Aorta (tissue), 5 donors: ENCODE measurements at places on chromosomes 2 and 18.
A peak's percentile ranks its signal among the peaks of the same experiment; 100 is the strongest.

GRCh38 chr2:237735798-237736197 lies 62.8 kb upstream of the RBM44 start:
- no peak for DNase-seq

GRCh38 chr18:33424266-33424946 lies 16.1 kb downstream of the CCDC178 start:
- DNase-seq, result no peak

- DNase-seq, result peak; percentile 88
Observed at GRCh38 chr2:26000561-26001082, 18.3 kb upstream of the KIF3C start.

DNA sequence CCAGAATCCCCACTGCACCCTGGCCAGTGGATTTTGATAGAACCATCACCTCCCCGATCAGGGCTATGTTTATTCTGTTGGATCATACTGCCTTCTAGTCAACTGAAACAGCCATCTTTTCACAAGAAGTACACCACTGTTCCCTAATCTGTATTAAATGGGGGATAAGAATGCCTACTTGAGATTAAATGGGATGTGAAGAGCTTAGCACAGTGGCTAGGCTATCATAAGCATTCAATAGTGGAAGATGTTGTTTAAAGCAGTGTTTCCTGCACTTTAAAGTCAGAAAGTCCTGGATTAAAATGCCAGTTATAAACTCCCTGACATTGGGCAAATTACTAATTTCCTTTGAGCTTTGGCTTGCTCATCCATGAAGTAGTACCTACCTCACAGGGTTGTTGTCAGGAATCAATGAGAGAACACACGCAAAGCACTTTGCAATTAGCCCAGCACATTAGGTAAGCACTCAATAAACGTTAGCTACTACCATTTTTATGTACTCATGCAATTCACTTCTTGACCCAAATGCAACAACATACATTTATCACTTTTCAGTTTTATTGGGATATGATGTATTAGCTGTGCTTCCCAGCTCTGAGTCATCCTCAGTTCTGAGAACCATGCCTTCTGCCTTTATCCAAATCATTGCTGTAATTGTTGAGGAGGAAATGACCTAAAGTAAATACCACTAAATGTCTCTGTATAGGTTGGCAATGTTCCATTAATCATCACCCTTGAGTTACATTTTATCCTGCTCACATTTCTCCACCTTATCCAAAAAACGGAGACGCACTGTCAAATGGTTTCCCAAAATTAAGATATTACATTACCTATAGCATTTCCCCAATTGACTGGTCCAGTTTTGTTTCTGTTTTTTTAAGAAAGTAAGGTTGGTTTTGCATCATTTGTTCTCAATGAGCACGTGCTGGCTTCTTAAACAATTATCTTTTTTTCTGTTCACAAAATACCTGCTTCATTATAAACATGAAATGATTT lies 2.1 kb downstream of the TMEM247 start:
- no peak for DNase-seq

DNA sequence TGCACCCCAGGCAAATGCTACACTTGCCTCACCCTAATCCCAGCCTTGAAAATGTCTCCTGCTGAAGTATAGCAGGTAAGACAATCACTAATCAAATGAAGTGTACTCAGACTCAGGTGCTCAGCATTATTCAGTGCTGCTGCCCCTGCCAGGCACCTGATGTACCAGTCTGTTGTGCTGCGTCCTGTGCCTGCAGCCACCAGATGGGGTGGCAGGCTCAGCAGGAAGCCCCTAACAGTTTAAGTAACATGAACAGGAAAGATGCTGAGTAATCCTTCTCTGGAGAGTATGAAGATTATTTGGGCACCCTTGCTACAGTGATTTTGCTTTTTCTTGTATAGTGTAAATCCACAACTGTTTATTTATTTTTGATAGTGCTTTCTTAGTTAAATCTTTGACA lies 69.1 kb downstream of the TACR1 start:
- no peak for DNase-seq

- DNase-seq, result no peak
Observed at GRCh38 chr2:218671097-218671653, 627 bp downstream of the RNF25 start.

DNA sequence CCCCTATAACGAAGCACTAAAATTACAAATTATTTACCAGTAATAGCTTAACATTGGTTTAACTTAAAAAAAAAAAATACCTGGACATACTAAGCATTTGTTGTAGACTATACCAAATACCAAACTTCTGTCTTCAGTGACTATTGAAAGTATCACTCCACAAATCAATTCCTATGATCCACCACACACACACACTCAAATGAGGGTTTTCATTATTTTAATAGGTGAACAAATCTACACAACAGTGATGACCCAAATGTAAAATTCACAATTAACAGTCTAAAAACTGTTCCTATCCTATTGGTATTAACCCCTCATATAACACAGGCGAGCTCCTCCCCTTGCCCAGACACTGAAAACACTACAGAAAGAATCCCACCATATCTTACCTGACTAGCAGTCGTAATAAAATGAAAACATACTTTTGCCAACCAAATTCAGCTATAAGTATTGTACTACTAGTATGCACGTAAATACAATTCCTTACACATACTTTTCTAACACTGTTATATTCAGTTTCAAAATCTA lies 2.5 kb downstream of the SP3 start:
- no peak for DNase-seq

DNA sequence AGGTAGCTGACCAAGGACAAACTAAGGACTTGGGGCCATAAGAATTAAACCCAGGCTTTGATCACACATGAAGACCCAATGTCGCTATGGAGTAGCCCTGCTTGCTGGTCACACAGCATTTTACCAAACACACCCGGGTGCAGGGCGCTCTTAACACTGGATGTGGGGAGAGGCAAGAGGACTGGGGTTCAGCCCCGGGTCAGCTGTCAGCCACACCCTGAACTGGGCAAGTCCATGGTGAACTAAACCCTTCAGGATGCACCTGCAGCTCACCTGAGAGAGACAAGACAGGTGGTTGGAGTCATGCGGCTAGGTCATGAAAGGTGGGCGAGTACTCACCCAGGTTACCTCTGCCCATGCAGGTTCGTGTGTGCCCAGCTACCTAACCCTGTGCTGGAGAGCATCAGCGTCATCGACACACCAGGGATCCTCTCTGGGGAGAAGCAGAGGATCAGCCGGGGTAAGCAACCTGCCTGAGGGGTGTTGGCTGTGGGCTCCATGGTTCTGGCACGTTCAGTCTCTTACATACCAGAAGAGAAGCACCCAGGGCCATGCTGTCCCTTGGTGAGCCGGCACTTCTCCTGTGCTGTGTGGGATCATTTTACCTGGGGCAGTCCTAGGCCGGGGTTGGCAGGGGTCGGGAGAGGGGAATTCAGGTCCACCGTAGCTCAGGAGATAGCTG lies 15.2 kb downstream of the EHD3 start:
- no peak for DNase-seq

GRCh38 chr2:104734937-104735586 lies 118.9 kb upstream of the POU3F3 start:
- no peak for DNase-seq

DNA sequence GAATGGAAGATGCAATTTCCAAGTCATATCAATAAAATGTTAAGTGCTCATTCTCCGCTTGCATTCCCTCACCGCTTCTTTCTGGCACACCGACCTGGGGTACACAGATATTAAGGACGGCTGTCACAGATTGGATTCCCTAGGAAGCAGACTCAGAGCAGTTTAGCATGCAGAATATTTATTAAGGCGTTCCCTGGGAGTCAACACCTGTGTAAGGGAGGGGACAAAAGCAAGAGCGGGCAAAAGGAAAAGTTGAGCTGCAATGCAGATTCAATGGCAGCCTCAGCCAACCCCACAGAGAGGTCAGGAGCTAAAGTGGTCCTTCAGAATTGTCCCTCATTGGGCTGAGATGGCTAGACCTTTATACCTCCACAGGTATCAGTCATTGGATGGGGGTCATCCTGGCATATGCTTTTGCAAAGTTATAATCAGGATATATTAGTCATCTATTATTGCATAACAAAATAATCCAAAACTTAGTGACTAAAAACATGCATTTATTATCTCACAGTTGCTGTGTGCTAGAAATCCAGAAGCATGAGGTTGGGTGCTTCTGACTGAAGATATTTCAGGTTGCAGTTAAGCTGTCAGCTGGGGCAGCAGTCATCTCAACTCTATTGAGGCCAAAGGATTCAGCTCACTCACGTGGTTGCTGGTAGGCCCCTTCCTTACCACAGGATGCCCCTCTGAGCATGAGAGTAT lies 27.0 kb upstream of the INO80D start:
- no peak for DNase-seq

- DNase-seq, result peak; percentile 64
Observed at GRCh38 chr2:96116879-96117533, 635 bp upstream of the ADRA2B start.

GRCh38 chr2:70978341-70979179 lies at the start of gene ANKRD53:
ANKRD53 (plus strand) TSS chr2:70978630; CDS start chr2:70978646, 16 bp downstream.
- peak; percentile 78 for DNase-seq

DNA sequence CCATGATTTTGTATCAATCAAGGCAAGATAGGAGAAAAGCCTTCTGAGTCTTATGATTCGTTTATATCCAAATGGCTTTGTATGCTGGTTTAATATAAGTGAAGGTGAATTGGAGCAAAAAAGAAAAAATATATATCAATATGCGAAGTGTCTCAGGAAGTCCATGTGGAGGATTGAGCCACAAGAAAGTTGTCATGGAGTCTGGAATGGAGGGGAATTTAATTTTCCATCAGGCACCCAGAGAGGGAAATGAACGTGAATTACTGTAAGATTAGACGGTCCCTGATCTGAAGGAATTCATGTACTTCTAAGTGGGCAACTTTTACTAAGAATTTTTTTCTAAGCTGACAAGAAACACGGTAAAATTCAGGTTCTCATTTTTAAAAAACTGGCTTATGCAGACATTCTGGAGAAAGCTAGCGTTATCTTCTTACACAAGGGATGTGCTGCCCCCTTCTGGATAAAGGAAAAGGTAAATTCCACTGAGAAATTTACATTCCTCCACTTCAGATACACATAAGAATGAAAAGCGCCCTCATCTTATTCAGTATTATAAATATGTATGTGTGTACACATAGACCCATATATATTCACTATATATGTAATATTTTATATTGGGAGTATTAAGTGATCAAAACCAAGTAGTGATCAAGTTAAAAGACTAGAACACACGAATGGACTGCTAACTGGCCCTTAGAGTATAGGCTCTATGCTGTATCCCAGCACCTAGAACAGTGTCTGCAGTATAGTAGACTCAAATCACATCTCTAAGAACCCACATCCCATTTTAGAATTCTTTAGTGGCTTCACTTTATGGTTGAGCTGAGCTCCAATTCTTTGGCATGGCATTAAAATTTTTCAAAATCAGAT lies 289.0 kb upstream of the TFPI start:
- DNase-seq, result no peak

- DNase-seq, result no peak
Observed at GRCh38 chr2:119425620-119426395, 5.8 kb upstream of the TMEM37 start.

DNA sequence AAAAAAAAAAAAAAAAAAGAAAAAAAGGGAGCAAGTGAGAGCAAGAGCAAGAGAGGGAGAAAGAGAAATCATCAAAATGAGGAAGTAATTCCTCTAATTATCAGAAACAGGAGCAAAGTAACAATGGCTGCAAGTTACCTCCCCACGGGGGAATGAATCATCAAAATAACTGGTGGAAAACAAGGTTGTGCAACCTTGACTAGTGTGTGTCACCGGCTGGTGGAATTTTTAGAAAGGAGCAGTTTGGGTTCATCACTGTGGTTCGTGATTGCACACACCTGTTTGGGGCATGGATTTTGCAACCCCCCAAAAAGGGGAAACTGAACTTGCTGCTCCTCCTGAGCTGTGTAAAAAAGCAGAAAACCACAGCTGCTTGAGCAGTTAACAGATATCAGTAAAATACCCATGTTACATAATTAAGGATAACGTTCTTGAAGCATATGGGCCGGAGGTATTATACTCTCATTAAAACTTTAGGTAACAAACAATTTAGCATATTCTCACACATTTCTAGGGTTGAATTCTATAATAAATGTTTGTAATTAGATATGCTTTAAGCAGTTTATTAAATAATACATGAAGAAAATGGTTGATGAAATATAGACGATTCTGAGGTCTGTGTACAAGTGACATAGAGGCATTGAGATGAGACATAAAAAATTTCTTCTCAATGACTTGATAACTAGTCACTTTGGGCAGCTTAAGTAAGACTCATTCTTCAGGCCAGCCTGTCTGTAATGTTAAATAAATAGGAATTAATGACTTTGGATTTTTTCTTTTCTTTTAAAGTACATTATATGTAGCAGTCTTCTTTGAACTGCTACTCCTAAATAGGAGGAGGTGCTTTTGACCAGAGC lies 184.2 kb upstream of the ZEB2 start:
- DNase-seq, result peak; percentile 44

GRCh38 chr18:73842795-73843394 lies 304.7 kb downstream of the FBXO15 start:
- no peak for DNase-seq

GRCh38 chr2:18721038-18721922 lies 131.9 kb upstream of the NT5C1B start:
- no peak for DNase-seq

DNA sequence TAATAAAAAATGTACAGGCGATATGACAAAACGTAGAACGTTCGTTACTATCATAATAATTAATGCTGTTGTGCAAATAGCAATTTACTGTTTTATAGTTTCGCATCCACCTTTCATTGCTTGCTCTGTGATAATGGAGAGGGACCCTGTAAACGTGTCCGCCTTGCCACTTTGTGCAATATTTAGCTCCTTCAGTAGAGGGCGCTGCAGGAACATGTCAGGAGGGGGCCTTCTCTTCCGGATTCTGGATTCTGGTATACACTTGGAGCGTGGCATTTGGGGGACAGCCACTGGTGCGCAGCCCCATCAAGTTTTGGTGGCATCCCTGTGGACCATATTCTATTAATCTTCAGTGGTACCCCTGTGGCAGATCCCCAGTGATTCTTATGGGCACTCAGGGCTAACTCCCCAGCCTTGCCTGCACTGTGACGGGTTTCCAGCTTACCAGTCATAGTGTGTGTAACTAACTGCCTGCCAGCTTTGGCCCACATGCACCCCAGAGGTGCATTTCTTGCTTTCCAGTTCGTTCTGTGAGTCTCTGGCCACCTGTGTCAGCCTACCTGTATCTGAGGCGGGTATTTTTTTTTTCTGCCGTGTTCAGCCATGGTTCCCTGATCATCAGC lies 140.3 kb downstream of the CYRIA start:
- DNase-seq, result no peak

DNA sequence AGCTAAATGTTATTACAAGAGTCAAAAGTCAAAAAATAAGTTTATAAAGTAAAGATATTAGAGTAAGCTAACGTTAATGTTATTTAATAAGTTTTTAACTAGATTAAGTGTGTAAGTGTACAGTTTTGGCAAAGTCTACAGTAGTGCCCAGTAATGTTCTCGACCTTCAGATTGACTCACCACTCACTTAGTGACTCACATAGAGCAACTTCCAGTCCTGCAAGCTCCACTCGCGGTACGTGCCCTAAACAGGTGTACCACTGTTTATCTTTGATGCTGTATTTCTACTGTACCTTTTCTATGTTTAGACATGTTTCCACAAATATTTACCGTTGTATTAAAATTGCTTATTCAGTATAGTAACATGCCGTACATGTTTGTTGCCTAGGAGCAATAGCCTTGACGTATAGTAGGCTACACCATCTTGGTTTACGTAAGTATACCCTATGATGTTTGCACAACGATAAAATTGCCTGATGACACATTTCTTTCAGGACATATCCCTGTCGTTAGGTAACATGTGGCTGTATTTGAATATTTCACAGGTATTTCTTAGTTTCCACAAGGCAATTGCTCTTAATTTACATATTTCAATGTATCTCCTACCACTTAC lies 1641.9 kb upstream of the PIK3C3 start:
- DNase-seq, result no peak
